NCI-H2081 treated with DMSO at 0.1 percent for 48 hours (cell line): ENCODE measurements at places on chromosomes 7 and 10.

DNA sequence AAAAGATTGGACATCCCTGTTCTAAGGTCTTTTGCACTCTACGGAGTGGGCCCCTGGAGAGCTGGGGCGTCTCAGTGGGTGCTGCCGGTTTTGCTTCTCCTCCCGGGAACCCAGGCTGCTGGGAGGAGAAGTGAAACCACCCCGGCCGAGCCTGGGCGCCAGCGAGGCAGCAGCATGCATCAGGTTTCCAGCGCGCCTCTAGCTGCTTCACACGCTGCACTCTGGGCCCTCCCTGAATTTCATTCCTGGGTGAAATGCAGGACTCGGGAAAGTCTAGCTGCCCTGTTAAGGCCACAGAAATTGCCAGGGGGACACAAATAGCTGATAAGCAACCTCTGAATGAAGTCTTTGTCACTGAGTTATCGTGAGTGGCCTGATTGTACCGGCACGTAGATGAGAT, 127.4 kb downstream of the TRRAP start:
- no peak for DNase-seq

GRCh38 chr7:50305583-50306493, 1.3 kb downstream of the IKZF1 start:
- no peak for DNase-seq

- no peak for DNase-seq
These were observed 111.3 kb downstream of the POU6F2 start for GRCh38 chr7:39088730-39089593.

GRCh38 chr10:101646364-101646763, 48.6 kb downstream of the FBXW4 start:
- DNase-seq = no peak

DNA sequence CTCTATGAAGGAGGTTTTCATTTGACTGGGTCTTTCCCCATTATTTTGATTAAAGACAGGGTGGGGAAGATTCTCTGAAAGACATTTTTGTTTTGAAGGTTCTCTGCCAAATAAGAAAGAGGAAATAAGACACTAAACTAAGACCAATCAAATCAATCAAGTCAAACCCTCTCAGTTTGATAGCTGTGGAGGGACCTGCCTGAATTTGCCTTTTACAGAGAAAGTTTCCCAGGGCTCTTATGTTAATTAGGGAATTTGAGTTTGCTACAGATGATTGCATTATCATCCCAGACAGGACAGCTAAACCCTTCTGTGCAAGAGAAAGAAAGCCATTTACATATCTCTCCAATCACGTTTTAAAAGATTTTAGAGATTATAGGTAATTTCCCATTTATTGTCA, 80.0 kb downstream of the CSTF2T start:
- no peak for DNase-seq

- no peak for DNase-seq
These were observed 49.2 kb downstream of the GSDME start for GRCh38 chr7:24707988-24708615.

DNA sequence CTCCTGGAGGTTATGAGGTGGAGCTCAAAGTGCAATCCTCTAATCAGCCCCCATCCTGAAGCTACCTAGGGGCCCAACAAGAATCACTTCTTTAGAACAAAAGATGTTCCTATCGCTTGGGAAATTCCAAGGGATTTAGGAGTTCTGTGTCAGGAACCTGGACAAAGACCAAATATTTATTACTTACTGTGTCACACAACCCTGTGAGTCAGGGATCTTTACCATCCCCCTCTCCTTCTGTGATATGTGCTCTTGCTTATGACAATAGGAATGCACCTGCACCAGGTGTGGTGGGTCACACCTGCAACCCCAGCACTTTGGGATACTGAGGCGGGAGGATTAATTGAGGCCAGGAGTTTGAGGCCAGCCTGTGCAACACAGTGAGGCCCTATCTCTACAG, 485.8 kb downstream of the PLXDC2 start:
- DNase-seq = no peak
